AG09319 (cell line): ENCODE measurements at places on chromosomes 12 and 14.

- no peak for DNase-seq
Measured at GRCh38 chr14:101985957-101986356, 21.6 kb downstream of the DYNC1H1 start.

DNA sequence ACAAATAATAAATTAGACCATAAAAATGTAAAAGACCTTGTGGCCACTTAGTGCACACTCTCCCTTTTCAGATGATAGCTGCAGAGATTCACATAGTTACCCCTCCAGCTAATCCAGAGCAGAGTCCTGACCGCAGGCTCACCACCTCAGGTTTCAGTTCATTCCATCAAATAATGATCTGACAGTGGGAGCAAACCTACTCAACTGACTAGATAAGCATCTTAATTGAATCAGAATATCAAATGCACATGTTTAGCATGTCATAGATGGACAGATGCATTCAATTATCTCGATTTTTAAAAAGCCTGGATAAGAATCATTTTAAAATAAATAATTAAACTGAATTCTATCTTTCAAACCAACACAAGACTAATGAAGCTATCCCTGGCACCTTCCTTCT lies 242.3 kb upstream of the PDZRN4 start:
- no peak for DNase-seq

GRCh38 chr12:87518036-87518435 lies 511.2 kb downstream of the C12orf50 start:
- no peak for DNase-seq

DNA sequence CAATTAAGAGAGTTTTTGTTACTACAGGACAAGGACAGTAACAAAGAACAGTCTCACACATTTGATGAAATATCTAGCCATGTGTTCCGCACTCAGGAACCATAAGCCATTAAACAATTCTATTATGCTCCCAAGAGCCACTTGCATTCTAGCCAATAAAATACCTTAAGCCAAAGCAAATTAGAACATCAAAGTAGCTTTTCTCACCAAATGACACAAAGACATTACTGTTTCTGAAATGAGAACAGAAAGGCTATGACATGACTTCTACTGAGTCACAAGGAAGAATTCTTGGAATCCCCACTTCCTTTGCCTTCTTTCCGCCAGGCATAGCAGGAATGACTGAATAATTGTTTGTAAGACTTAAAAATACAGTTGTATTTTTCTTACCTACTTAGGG lies 445.8 kb downstream of the ATP23 start:
- DNase-seq = no peak

DNA sequence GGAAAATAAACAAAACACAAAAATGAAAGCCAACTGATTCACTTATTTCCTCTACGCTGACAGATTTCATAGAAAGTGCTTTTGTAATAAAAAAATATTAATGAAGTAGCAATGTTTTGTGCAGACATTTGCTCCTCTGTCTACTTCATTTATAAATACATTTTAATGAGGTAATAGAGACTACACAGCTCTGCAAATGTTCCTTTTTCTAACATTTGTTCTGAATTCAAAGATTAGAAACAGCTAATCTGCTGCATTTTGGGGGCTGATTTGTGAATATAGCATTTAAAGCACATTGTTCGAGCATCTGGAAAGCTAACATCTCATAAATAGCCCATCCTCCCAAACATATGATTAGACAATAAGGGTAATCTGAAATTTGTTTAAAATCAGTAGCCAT lies 97.8 kb downstream of the PRKD1 start:
- no peak for DNase-seq

- no peak for DNase-seq
Measured at GRCh38 chr14:96626121-96626768, 124.1 kb downstream of the PAPOLA start.
